Posterior vena cava (tissue), 2 donors: ENCODE measurements at places on chromosomes 12 and 14.

GRCh38 chr12:107545737-107546353 is 139.8 kb upstream of the PWP1 start:
- DNase-seq = no peak

DNA sequence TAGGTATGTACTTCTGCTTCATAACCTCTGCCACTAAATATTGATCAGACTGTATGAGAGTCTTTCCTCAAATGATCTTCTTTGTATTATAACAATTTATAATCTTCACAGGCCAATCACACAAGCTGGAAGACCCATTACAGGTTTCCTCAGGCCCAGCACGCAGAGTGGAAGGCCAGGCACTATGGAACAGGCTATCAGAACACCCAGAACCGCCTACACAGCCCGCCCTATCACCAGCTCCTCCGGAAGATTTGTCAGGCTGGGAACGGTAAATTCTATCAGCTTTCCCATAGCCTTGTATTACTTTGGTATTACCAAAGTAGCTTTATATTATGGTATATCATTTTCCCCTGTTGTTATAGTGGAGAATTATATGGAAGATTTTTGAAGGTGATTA is 16.5 kb downstream of the TTC8 start:
- no peak for DNase-seq

GRCh38 chr14:89435492-89435891 is 18.5 kb upstream of the FOXN3 start:
- DNase-seq = no peak

GRCh38 chr12:22729957-22730443 is 105.0 kb downstream of the ETNK1 start:
- no peak for DNase-seq

- DNase-seq = no peak
These were observed 60.7 kb downstream of the SPPL3 start for GRCh38 chr12:120843472-120843871.

DNA sequence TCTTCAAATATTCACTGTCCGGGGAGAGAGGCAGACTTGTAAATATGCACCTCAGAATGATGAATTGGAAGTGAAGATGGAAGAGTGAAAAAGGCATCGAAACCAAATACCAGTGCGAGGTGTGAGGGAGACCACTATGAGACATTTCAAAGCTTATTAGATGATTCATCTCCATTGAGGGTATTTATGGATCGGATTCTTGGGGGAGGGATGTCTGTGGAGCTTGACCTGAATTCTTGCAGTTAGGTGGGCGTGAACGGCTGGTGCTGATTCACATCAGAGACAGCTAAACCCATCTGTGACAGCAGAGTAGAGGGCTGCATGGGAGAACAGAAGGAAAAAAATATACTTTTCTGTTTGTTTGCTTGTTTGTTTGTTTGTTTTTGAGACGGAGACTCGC is 677.2 kb downstream of the AACS start:
- DNase-seq = no peak

DNA sequence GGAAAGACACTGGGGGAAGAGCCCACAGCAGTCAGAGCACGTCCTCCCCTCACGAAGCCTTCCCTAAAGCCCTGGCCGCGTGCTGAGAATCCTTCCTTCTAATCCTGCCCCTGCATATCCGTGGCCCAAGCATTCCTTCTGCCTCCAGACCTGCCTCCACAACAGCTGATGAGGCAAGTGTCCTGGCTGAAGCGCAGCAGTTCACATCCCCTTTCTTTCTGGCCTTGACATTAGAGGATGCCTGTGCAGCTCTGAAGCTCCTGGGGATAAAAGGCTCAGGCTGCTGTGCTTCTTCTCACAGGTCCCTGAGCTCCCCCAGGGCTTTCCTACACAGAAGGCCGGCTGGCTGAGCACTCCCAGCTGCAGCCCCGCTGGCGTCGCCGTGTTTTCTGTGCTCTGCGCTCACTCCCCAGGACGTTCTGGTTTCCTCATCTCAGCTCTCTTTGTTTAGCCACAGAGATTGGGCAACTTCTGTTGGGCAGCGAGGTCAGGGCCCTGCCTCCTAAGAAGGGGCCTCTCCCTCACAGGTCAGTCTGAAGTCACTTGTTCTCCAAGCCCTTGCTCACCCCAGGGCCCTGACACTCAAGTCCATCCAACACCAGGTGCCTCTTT is 45.8 kb downstream of the NINJ2 start:
- DNase-seq = peak; percentile 86

DNA sequence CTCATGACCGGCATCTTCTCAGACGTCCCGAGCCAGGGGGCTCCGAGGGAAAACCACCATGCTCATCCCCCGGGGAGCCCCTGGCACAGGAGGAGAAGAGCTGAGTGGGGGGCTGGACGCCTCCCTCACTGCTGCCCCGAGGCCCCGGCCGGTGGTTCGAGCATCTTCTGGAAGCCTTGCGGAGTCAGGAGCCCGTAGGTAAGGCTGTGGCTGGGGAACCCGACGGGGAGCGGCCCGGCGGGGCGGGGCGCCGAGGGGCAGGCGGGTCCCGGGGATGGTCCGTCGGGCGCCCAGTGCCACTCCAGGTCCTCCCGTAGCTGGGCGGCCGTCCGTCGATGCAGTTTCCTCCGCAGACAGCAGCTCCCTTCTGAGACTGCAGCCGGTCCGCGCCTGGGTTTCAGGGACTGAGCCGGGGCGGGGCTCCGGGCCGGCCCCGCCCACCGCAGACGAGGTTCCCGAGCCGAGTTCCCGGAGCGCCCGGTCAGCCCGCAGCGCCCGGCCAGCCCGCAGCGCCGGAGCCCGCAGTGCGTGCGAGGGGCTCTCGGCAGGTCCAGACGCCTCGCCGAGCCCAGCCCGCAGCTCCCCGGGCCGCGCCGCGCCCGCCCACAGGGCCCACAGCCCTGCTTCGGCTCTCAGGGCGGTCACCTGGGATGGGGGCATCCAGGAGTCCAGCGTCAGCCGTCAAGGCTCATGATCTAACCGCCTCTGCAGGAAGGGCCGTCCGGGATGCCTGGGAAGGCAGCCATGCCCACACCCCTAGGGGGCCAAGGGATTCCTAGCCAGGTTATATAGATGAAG is at the start of gene PGF:
Gene PGF (minus strand): TSS at position 369 of the 798 bp plus-strand sequence. CDS start 355 bp downstream, at position 14.
- peak; percentile 90 for DNase-seq

GRCh38 chr12:130179191-130179590 is 16.9 kb downstream of the FZD10 start:
- DNase-seq = no peak

GRCh38 chr14:70257526-70257925 is 68.8 kb upstream of the SLC8A3 start:
- DNase-seq = no peak

DNA sequence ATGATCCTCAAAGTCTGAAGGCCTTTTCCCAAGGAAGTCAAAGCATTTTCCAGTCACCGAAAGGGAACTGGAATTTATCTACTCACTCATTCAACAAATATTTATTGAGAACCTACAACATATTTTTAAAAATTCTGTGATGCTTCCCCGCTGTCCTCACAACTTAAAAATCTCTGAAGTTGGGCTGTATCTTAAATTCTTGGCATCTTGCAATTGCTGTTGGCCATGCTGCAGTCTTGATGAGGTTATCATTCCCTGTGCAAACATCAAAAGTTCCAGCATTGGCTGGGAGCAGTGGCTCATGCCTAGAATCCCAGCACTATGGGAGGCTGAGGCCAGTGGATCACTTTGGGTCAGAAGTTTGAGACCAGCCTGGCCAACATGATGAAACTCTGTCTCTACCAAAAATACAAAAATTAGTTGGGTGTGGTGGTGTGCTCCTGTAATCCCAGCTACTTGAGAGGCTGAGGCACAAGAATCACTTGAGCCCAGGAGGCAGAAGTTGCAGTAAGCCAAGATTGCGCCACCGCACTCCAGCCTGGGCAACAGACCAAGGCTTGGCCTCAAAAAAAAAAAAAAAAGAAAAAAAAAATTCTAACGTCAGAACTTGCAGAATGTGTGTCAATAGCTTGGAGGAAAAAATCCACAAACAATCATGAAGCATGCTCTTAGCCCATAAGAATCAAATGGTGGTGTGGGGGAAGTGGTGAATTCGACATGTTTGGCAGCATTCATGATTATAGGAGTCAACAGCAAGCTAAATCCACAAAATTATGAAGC is 34.9 kb downstream of the CCDC177 start:
- peak; percentile 88 for DNase-seq

- DNase-seq = no peak
These were observed 62.3 kb downstream of the BHLHE41 start for GRCh38 chr12:26062566-26062965.

DNA sequence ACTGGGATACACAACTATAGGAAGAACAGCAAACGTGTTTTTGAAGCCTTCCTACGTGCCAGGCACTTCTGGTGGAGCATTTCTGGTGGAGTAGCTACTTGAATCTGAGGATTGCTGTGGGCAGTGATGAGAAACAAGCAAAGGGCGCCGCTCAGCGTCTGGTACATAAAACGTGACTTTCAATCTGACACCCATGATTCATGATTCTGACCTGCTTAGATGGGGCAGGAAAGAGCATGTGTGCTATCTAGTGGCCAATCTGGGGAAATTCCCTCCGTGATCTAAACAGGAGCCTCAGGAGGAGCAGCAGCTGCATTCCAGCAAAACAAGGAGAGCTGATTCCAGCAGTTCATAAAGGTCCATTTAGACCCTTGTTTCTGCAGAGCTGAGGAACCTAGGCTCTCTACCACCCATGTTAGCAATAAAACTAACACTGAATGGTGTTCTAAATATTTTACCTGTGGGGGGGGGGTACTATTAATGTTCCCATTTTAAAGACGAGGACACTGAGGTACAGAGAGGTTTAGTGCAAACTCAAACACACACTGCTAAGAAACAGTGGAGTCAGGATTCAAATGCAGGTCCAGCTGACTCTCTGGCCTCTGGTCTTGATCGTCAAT is 37.8 kb downstream of the PAH start:
- DNase-seq = peak; percentile 83

DNA sequence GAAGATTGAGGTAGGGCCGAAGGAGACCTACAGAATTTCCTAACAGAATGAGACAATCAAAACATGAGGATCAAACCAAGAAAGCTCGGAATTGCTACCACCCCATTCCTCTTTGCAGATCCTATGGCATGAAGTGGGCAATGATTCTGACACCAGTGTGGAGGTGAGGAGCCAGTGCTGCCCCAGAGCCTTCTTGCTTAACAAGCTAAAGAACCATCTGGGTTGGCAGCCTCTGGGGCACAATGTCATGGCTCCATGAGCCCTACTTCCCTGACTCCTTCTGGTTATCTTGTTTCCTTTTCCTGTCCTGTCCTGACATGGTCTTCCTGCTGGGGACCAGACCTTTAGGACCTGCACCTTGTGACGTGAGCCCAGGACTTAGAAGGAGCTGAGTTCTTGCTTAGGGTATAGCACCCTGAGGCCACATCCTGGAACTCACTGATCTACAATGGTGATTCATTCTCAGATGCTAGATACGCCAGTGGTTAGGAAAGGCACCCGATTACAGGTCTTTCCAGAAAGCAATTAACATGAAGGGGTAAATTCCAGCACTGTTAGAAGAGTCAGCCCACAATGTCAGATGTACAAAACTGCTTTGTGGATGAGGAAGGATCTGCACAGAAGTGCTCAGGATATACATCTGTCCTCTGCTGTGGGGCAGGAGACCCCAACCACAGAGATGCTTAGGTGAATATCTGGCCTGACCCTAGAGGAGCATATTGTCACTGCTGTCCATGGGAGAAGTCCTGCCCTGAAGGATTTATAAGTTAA is 324.2 kb downstream of the ZFP36L1 start:
- DNase-seq = no peak

GRCh38 chr14:50978529-50978871 is 34.2 kb upstream of the PYGL start:
- no peak for DNase-seq

GRCh38 chr12:8065991-8066594 is at the start of gene C3AR1:
TSS of gene C3AR1 (minus strand) at chr12:8066359. CDS start at chr12:8060185, 6,174 bp downstream.
- DNase-seq = no peak

- peak; percentile 84 for DNase-seq
These were observed 43.3 kb downstream of the EFCAB11 start for GRCh38 chr14:89911010-89911919.

- peak; percentile 83 for DNase-seq
These were observed 219.3 kb upstream of the NOS1 start for GRCh38 chr12:117580718-117581062.

DNA sequence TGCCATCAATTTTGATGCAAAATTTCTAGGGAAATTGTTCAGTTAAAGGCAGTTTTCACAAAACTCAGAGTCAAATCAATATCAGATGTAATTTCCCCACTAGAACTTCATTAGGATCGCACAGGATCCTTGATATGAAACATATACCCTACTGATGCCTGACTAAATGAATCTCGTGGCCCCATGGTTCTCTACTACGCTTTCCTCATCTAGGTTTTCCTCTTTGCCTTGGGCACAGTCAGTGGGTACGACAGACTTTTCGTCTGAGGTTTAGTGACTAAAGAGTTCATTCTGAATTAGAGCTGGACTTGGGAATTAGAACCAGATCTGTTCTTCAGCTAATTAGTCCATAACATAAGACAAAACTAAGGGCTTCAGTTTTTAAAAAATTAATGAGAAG is 42.5 kb upstream of the GNPNAT1 start:
- no peak for DNase-seq

GRCh38 chr12:40286583-40286982 is 61.8 kb downstream of the LRRK2 start:
- DNase-seq = no peak

DNA sequence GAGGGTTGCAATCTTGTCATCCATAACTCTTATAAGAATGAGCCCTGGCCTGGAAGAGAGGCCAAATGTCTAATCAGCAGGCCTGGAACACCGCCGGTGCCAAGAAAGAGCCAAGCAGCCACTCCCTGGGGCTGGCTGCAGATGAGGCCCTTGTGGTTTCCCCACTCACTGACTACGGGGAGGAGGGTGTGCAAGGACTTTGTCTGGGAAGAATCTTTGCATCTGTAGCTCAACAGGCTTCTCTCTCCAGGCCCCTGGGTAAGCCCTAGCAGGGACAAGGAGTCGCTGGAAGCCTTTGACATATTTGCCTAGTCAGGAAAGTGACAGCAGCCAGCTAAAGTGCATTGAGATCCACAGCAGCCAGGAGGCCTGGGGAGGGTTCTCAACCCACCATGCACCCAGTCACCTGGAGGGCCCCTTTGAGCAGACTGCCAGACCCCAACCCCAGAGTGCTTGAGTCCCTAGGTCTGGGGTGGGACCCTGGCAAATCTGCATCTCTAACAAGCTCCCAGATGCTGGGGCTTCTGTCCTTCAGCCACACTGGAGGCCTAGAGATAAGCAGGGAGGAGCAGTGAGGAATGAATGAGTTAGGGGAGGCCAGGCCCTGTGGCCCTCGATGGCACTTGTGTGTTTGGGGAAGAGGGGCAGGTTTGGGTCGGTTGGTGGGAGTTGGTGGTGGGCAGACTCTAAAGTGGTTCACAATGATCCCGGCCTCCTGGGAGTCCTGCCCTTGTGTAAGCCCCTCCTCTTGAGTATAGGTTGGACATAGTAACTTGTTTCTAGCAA is 13.9 kb upstream of the LRTM2 start:
- peak; percentile 66 for DNase-seq

DNA sequence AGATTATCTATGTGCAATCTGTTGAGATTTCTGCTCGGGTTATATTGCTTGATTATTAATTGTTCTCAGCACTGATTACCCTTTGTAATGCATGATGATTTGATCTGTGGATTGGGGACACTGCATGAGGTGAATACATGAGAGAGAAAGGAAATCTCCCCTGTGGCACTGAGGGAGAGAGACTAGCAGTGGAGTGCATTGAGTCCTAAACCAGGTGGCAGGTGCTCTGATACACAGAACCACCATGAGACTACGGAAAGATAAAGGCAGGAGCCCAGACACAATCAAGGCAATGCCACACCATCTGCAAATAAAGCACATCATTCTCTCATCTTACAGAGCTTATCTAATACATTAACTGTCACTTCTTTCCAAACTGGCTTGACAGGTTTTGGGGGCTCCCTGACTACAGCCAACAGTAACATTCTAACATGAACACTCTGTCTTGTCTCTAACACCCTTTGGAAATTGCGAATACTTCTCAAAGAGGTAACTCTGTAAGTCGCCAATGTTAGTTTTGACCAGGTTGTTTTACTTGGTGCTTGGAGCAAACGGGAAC is 37.6 kb upstream of the TSPAN8 start:
- DNase-seq = no peak
